ENCODE measurements at places on chromosomes 2 and 18.

GRCh38 chr2:176784633-176785200 lies 427.9 kb upstream of the HNRNPA3 start:
- no peak for DNase-seq

DNA sequence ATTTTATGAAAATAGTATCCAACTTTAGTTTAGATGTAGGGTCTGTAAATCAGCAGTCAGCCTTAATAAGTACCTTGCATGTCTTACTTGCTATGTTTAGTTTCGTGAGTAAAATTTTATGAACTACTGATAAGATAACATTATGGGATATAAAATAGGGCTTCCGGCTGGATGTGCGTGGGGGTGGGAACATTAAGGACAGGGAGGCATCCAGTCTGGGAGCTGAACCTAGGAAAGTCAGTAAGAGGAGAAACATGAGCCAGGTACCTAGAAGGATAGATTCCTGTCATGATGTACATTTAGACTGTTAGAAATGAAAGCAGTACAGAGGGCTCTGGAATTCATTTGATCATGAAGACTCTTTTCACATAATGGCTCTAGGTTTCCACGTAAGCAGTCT lies 12.7 kb upstream of the KCNJ13 start:
- DNase-seq, result no peak

- no peak for DNase-seq
Measured at GRCh38 chr2:165208094-165208493, 4.2 kb upstream of the SCN3A start.

DNA sequence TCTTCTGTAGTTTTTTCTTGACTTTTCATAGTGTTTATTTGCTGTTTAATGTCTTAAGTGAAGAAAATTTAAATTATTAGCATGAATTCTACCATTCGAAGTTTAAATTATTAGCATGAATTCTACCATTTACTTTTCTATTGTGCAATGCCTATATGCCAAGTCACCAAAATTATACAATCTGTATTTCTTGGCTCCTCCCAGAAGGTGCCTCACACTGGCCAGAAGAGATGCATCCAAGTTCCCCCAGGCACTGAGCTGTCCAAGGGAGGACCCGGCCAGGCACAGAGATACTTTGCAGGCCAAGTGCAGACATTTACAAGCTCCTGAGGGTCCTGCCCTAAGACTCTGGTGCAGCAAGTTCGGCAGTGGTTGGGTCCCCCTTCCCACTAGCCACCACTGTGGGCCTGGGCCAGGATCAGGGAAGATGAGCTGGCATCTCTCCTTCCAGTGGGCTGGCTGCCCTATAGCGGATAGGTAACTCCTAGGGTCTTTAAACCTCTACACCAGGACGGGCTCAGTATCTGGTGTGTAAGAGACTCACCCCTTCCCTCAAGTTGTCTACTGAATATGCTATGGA lies 31.3 kb downstream of the TMEM247 start:
- DNase-seq, result no peak

DNA sequence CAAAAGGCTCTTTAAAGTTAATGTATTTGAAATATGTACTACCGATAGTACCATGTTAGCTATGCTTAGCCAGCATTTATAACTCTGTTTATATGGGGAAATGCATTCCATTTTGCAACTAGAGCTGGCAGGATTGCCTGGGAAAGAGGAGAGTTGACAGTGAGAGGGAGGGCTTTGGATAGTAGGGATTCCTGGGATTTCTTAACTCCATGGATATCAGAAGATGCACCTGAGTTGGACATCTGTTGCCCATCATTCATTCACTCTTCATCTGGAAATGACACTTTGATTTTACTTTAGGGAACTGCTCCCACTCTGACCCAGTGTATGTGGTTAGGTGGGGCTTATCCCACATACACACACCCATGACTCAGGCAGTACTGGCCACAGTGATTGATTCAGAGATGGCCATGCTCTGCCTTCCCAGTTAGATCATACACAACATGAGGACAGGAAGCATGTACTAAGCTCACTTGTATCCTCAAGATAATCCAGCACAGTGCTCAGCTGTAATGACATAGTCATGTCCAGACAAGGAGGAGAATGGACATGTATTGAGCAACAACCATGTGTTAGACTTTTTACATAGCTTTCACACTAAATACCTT lies 248.8 kb downstream of the MREG start:
- no peak for DNase-seq

DNA sequence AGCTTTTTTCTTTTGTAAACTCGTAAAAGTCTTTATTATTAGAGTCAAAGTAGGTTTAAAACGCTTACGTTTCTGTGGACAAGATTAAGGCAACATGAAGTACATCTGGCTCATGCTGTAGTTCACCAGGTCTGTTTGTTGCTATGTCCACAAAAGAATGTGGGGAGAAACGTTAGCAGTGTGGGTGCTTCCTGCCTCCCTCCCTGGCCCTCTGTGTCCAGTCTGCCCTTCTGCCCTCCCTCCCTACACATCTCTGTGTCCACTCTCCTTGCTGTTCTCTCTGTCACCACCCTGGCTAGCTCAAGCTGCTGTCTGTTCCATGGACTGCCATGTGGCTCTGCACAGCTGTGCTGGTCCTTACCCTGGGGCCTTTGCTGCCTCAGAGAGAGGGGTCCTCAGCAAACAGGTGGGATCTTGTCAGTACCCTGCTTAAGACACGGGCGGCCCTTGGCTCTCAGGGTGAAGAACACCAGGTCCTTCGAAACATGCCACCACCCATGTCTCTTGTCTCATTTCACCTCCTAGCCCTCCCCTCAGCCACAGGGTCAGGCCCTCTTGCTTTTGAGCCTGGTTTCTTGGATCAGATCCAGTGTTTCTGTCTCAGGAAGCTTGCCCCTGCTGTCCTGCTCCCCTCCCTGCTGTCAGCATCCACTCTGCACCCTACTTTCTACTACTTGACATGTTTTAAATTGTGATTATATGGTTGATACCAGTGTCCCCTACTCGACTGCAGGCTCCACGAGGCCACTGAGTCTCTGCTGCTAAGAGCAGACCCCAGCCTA lies 79.2 kb downstream of the LIMS1 start:
- DNase-seq, result no peak

GRCh38 chr2:147320146-147320545 lies 524.7 kb upstream of the ACVR2A start:
- DNase-seq, result no peak

DNA sequence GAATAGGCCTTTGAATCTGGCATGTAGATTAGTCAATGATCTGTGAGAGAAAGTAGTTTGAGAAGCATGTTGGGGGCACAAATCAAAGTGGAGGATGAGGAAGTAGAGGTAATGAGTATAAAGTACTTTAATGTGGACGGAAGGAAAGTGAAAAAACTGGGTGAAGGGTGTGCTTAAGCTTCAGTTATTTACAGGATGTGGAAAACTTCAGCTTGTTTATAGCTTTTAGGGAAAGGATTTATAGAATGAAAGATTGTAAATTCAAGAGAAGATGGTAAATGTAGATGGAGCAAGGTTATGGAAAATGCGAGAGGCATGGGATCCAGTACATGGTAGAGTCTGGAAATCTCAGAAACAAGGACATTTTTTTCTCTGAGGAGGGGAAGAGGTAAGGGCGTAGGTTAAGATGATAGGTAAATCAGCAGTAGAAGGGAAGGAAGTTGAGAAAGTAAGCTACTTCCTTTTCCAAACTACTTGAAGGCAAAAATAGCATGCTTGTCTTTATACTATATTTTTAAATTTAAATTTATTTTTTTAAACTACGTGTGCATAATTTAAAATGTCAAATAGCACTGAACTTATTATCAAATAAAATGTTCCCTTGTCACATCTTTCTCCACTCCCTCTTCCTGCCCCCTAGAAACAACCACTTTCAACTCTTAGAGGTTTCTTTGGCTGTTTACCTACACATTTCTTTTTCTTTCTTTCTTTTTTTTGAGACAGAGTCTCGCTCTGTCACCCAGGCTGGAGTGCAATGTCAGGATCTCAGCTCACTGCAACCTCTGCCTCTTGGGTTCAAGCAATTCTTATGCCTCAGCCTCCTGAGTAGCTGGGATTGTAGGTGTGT lies 8.5 kb downstream of the FAM117B start:
- DNase-seq, result peak; percentile 91

GRCh38 chr2:55965966-55966365 lies 42.4 kb upstream of the EFEMP1 start:
- no peak for DNase-seq

DNA sequence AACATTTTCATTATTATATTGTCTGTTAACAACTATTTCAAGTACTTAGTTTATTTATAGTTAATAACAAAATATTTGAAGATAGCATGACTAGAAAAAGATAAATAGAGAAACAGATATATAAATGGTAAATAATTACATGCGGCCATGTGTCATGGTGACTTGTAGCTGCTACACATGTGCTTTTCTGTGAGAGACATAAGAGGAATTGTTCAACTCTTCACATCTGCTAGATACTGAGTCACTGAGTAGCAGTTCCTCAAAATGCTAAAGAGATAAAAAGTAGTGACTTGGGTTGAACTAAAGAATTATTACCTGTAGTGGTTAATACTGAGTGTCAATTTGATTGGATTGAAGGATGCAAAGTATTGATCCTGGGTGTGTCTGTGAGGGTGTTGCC lies 37.5 kb upstream of the SCN9A start:
- no peak for DNase-seq

- no peak for DNase-seq
Measured at GRCh38 chr18:32056613-32057358, 34.9 kb upstream of the RNF138 start.

DNA sequence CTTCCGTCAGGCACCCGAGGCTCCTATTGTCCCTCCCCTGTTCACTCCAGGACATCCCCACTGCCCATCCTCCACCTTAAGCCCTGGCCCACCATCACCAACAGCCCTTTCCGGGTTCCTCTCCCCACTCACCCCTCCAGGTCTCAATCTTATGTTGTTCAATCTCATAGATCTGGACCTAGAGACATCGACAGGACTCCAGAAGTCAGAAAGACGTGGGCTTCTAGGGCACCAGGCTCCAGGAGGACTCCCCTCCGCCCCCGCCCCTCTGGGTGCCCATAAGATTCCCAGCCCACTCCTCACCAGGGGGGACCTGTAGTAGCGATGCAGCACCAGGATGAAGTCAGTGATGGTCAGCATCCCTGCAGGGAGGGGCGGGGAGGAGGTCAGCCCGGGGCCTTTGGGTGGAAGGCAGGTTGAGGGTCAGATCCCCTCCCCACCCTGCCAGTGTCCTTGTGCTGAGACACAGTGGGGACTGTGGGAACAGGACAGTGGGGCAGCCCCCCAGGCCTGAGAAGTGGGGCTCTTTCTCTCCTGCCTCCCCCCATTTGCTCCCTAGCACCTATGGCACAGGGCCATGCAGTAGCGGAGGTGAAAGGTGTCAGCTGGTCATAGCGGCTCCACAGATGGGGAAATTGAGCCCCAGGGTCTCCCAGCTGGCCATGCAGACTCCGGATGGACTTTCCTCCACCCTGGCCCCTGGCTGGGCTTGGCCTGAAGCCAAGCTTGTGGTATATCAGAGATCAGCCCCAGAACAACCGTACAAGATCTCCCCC lies 3.7 kb downstream of the PRKAG3 start:
- DNase-seq, result no peak

DNA sequence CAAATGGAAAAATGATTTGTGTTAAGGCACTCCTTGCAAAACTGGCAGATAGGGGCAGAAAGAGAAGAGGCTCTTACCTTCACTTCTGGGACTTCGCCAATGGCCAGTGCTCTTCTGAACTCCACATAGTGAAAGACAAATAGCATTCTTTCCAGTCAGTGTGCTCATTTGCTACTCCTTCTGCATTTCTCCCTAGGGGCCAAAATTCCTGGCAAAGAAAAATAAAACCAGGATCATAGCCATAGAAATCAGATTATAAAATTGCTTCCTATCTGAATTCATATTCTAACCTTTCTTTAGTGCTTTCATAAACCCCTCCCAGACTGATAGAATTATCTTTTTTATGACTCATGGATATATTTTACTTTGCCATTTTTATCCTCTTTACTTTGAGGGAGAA lies 56.9 kb upstream of the PELI1 start:
- no peak for DNase-seq

- DNase-seq, result no peak
Measured at GRCh38 chr2:229254206-229254605, 16.9 kb downstream of the PID1 start.

DNA sequence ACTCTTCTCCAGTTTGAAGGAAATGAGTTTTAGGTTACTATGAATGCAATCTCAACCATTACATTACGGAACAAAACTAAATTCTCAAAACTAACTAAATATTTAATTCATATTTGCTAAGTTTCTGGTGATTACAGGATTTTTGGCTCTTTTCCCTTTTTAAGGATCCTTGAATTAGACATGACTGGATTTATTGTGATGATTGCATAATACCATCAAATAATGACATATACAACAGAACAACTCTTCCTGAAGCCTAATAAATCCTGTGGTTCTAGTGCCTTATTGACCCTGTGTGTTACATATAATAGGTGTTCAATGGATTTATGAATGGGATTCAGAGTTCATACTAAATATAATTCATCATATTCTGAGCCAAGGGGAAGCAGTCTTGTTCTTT lies 90.5 kb downstream of the WDR7 start:
- no peak for DNase-seq

- no peak for DNase-seq
Measured at GRCh38 chr2:239797316-239797715, 227.8 kb downstream of the NDUFA10 start.

- DNase-seq, result no peak
Measured at GRCh38 chr18:33459612-33460011, 19.1 kb upstream of the CCDC178 start.

DNA sequence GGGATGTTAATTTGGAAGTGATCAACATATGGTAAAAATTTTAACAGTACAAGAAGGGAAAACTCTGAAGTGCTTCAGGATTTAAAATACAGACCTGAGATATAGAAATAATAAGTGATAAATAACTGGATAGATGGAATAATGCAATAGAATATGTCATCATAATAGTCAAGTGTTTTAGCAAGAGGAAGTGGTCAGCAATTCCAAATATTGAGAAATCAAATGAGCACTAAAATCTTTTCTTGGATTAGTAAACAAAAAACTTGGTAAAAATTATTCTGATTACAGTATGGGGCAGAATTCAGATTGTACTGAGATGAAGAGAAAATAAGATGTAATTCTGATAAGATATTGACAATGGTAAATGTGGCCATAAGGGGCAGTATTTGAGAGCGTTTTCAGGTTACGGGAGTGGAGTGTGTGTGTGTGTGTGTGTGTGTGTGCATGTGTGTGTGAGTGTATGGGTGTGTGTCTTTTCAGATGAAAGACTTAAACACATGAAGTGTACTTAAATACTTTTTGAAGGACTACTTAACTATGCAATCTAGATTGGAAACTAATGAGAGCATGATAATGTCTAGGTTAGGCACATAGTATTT lies 217.9 kb upstream of the ITGA4 start:
- peak; percentile 48 for DNase-seq

Data from Jurkat, Clone E6-1 (cell line).